ENCODE measurements at places on chromosomes 16 and 17. TPM values are rescaled to one million over a fixed set of nuclear protein-coding genes. Genes with fewer than 3 reads are reported as not detected.

GRCh38 chr17:65156185-65156834 lies 19.1 kb downstream of the RGS9 start:
- peaks cover 6% of the 10 kb centered on the region for H3K4me1 ChIP-seq
- no peaks in the 10 kb centered on the region for H3K27me3 ChIP-seq
- no peak overlapping the region for H3K27ac ChIP-seq
- no peaks in the 10 kb centered on the region for H3K36me3 ChIP-seq
- H3K4me3 ChIP-seq, result no peak overlapping the region
- DNase-seq, result no peak

DNA sequence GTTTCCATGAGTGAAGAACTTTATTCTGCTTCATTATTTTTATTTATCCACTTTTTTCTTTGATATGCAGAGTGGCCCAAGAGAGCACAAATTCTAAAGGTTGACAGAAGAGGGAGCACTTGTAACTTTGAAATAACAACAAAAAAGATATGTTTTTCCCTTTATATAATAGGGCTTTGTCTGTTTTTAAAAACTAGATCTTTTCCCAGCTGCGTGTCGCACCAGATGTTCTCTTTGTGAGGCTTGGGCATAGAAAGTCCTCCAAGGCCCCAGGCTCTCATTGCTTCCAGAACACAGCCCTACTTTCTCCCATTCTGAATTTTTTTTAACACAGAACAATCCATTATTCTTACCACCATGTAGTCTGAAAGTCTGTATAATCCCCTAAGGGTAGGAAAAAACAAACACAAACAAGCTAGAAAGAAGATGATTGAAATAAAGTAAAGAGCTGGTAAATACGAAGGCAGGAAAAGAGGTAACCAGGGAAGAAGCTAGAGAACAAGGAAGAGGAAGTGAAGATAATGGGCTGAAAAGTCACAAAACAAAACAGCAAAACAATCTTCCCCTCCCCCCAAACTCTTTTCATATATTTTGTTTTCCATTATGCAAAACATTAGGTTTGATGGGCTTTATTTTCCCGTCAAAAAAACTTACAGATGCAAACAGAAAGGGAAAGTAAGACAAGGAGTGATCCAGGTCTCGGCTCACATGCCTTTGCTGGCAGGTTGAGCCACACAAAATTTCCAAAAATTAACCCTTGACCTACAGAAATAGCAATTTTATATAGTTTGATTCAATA lies 160.4 kb downstream of the ABCA8 start:
- H3K4me3 ChIP-seq, result no peak overlapping the region
- no peak overlapping the region for H3K27ac ChIP-seq

- H3K36me3 ChIP-seq, result no peaks in the 10 kb centered on the region
- no peaks in the 10 kb centered on the region for H3K27me3 ChIP-seq
- DNase-seq, result no peak
- no peaks in the 10 kb centered on the region for H3K4me1 ChIP-seq
Observed at GRCh38 chr17:62672957-62673356, 45.5 kb downstream of the MRC2 start.

The LIG3 gene
- total RNA-seq, result 89.3 TPM

- no peak overlapping the region for H3K4me3 ChIP-seq
- H3K36me3 ChIP-seq, result no peaks in the 10 kb centered on the region
- H3K27me3 ChIP-seq, result no peaks in the 10 kb centered on the region
- no peaks in the 10 kb centered on the region for H3K4me1 ChIP-seq
- H3K27ac ChIP-seq, result no peak overlapping the region
Observed at GRCh38 chr16:29198731-29199521, 207.6 kb downstream of the NPIPB11 start.

GRCh38 chr16:15051387-15051951 lies 4.4 kb downstream of the NTAN1 start:
- peaks cover 2% of the 10 kb centered on the region for H3K4me1 ChIP-seq
- no peaks in the 10 kb centered on the region for H3K36me3 ChIP-seq
- no peak overlapping the region for H3K27ac ChIP-seq

The DPEP1 gene
- 2.5 TPM for total RNA-seq

The PRKCA gene
- total RNA-seq, result 17.8 TPM

GRCh38 chr17:512311-512710 lies 159.7 kb upstream of the RPH3AL start:
- H3K27ac ChIP-seq, result no peak overlapping the region
- no peak overlapping the region for H3K4me3 ChIP-seq
- no peak for DNase-seq
- H3K36me3 ChIP-seq, result peaks cover 5% of the 10 kb centered on the region
- H3K4me1 ChIP-seq, result no peaks in the 10 kb centered on the region

DNA sequence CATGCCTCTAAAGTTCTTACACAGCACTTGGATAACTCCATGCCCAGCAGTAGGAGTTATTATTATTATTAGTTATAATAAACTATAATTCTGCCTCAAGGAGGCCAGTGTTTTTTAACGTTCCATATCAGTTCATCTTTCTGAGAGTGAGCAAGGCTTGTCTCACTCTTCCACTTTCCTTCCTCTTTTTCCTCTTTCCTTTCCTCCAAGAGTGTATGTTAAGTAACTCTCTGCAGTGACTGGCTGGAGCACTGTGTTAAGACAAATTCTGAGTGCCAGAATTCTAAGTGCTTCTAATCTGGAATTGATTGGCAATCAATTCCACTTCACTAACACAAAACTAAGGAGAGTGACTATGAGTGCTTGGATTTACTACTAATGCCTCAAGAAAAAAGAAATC lies 16.4 kb downstream of the CLEC19A start:
- H3K27ac ChIP-seq, result no peak overlapping the region
- no peaks in the 10 kb centered on the region for H3K4me1 ChIP-seq
- DNase-seq, result no peak
- no peak overlapping the region for H3K4me3 ChIP-seq
- H3K27me3 ChIP-seq, result no peaks in the 10 kb centered on the region

The RPS6KB1 gene
- total RNA-seq, result 28.4 TPM

- no peak for DNase-seq
- H3K4me3 ChIP-seq, result peak overlapping the region; percentile 94
- H3K27ac ChIP-seq, result no peak overlapping the region
- H3K36me3 ChIP-seq, result 0 out of 2 replicates have a peak, but pooled peaks cover under 1% of the 10 kb centered on the region
Observed at GRCh38 chr17:8222380-8222629, 11.9 kb upstream of the AURKB start.

GRCh38 chr16:80210787-80211186 lies 330.0 kb upstream of the DYNLRB2 start:
- H3K27ac ChIP-seq, result no peak overlapping the region
- H3K4me1 ChIP-seq, result no peaks in the 10 kb centered on the region

- H3K27ac ChIP-seq, result peak within 1 kb of the TSS; percentile 25
- no peaks in the 10 kb centered on the region for H3K4me1 ChIP-seq
- DNase-seq, result no peak
- 0 out of 2 replicates have a peak, but pooled peaks cover 2% of the 10 kb centered on the region for H3K27me3 ChIP-seq
Observed at GRCh38 chr16:75495076-75495674, at the start of gene CHST6. CHST6 (minus strand) TSS chr16:75495441; CDS start chr16:75479828, 15,613 bp downstream.

- DNase-seq, result no peak
- H3K27me3 ChIP-seq, result no peaks in the 10 kb centered on the region
- H3K36me3 ChIP-seq, result no peaks in the 10 kb centered on the region
- H3K4me3 ChIP-seq, result no peak overlapping the region
- H3K4me1 ChIP-seq, result no peaks in the 10 kb centered on the region
Observed at GRCh38 chr17:73984941-73985340, 218.5 kb upstream of the RPL38 start.

GRCh38 chr17:12536472-12536871 lies 129.2 kb upstream of the MYOCD start:
- no peak for DNase-seq
- H3K4me1 ChIP-seq, result no peaks in the 10 kb centered on the region
- H3K27me3 ChIP-seq, result no peaks in the 10 kb centered on the region
- H3K27ac ChIP-seq, result no peak overlapping the region

GRCh38 chr17:81136366-81136765 lies 28.9 kb upstream of the PVALEF start:
- no peaks in the 10 kb centered on the region for H3K36me3 ChIP-seq
- no peaks in the 10 kb centered on the region for H3K4me1 ChIP-seq
- H3K4me3 ChIP-seq, result no peak overlapping the region
- H3K27me3 ChIP-seq, result no peaks in the 10 kb centered on the region
- no peak for DNase-seq

DNA sequence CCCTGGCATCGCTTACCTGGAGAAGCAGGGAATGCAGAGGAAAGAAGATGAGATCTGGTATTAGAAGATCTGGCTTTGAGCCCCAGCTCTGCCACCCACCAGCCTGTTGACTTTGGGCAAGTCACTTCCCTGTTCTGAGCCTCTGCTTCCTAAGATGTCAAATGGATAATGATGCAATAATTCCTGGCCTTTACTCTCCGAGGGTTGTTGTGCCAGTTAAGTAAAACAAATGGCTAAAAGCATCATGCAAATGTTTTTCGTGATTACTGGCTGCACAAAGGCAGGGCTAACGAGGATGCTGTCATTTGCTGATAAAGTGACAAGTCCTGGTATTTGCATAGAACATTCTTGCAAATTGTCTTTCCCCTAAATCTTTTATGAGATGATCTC lies 1.3 kb upstream of the ZNF821 start:
- H3K27me3 ChIP-seq, result no peaks in the 10 kb centered on the region
- peaks cover 7% of the 10 kb centered on the region for H3K4me1 ChIP-seq
- H3K36me3 ChIP-seq, result peaks cover 3% of the 10 kb centered on the region
- no peak for DNase-seq
- H3K4me3 ChIP-seq, result no peak overlapping the region

- no peaks in the 10 kb centered on the region for H3K27me3 ChIP-seq
- H3K27ac ChIP-seq, result no peak overlapping the region
Observed at GRCh38 chr17:45294506-45294905, 22.3 kb downstream of the MAP3K14 start.

DNA sequence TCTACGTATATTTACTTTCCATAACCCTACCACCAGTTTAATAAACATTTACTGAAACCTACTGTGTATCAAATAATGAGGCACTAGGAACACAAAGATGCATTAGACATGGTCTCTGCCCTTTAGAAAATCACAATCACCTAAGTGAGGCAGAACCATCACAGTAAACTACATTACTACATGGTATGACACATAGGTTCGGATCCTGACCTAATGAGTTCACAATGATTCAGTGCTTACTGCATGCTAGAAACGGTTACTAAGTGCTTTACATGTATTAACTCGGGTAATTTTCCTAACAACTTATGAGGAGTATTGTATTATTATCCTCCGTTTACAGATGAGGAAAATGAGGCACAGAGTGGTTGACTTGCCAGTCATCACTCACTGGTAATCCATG lies 5.2 kb upstream of the SYNRG start:
- no peak overlapping the region for H3K4me3 ChIP-seq
- no peak for DNase-seq
- H3K4me1 ChIP-seq, result no peaks in the 10 kb centered on the region

The PPP1R27 gene
- not detected for total RNA-seq

DNA sequence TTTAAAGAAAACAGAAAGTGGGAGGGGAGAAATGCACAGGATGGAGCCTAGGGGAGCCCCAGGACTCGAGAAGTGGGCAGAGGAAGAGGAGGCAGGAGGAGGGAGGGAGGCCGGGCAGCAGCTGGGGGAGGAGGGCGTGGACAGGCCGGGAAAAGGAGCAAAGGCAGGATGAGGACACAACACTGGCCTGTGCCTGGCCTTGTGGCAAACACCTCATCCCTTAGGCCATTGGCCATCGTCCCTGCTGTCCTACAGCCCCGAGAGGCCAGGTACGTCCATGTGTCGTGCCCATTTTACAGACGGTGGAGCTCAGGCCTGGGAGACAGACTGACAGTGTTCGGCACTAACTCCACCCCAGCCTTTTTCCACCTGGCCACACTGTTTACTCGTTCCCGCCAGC lies 15.9 kb downstream of the JPH3 start:
- H3K4me3 ChIP-seq, result no peak overlapping the region
- H3K36me3 ChIP-seq, result no peaks in the 10 kb centered on the region
- no peaks in the 10 kb centered on the region for H3K27me3 ChIP-seq
- H3K27ac ChIP-seq, result no peak overlapping the region
- peaks cover 7% of the 10 kb centered on the region for H3K4me1 ChIP-seq

The SLC9A5 gene
- total RNA-seq, result 8.5 TPM

GRCh38 chr16:9847146-9847545 lies 335.1 kb downstream of the GRIN2A start:
- H3K36me3 ChIP-seq, result no peaks in the 10 kb centered on the region
- H3K27ac ChIP-seq, result no peak overlapping the region
- no peaks in the 10 kb centered on the region for H3K4me1 ChIP-seq

The TEX14 gene
- total RNA-seq, result 0.88 TPM

The TP53TG3C gene
- not detected for total RNA-seq

The SHBG gene
- 0.69 TPM for total RNA-seq

The TNFSF12 gene
- total RNA-seq, result 5.5 TPM

All from H1 (cell line).